ENCODE measurements at places on chromosomes 13 and 19.

GRCh38 chr13:81577601-81578195 is 1236.8 kb upstream of the SPRY2 start:
- DNase-seq = no peak

- no peak for DNase-seq
Measured at GRCh38 chr19:21908066-21908465, 72.1 kb upstream of the ZNF43 start.

- no peak for DNase-seq
Measured at GRCh38 chr13:30844548-30845296, 61.3 kb upstream of the MEDAG start.

DNA sequence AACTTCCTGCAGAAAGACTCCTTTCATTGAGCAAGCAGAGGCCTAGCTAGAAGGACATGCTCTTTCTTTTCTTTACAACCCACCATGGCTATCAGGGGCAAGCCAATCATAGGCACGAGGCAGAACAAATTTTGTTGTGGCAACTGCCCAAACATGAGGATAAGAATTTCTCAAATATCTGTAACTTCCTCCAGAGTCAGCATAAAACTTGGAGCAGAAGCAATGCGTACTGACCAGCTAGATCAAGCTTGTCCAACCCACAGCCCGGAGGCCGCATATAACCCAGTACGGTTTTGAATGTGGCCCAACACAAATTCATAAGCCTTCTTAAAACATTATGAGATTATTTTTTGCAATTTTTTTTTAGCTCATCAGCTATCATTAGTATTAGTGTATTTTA is 87.0 kb upstream of the SOX21 start:
- no peak for DNase-seq

- DNase-seq = no peak
Measured at GRCh38 chr13:47865883-47866282, 135.2 kb downstream of the SUCLA2 start.

DNA sequence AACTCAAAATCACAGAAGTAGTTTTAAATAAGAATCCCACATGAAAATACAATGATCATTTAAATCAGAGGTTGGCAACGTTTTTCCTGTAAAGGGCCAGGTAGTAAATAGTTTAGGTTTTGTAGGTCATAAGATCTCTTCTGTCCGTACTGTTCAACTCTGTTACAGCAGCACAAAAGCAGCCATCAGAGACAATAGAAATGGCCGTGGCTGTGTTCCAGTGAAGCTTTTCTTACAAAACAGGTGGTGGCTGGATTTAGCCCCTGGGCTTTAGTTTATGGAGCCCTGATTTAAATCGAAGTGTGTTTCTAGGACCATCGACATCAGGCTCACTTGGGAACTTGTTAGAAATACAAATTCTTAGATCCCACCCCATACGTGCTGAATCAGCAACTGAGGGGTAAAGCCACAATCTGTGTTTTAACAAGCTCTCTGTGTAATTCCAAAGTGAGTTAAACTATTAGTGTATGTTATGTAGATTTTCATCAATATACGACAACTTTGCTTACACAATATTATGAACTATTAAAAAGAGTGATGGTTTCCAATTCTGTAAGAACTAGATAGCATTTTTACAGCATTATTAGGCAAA is 54.8 kb upstream of the MIR17HG start:
- no peak for DNase-seq

GRCh38 chr19:14103310-14103709 is 12.8 kb upstream of the SAMD1 start:
- no peak for DNase-seq

GRCh38 chr19:18366021-18366435 is 19.9 kb upstream of the GDF15 start:
- no peak for DNase-seq

- no peak for DNase-seq
Measured at GRCh38 chr13:51249770-51250741, 27.9 kb downstream of the FAM124A start.

DNA sequence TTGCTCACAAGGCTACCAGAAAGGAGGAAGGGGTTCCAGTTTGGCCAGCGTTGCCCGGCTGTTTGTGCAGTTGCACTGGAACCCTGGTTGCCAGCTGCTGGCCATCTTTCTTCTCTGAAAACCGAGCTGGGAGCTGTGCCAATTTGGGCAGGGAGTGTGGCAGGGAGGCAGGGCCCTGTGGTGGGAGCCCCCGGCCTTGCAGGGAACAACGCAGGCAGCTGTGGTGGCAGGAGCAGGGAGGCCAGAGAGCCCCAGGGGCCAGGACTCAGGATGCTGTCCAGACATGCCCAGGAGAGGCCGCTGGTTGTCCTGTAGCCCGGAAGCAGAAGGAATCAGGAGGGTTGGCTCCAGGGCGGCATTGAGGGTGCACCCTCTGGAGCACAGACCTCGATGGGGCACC is 4.8 kb downstream of the KMT5C start:
- DNase-seq = no peak

DNA sequence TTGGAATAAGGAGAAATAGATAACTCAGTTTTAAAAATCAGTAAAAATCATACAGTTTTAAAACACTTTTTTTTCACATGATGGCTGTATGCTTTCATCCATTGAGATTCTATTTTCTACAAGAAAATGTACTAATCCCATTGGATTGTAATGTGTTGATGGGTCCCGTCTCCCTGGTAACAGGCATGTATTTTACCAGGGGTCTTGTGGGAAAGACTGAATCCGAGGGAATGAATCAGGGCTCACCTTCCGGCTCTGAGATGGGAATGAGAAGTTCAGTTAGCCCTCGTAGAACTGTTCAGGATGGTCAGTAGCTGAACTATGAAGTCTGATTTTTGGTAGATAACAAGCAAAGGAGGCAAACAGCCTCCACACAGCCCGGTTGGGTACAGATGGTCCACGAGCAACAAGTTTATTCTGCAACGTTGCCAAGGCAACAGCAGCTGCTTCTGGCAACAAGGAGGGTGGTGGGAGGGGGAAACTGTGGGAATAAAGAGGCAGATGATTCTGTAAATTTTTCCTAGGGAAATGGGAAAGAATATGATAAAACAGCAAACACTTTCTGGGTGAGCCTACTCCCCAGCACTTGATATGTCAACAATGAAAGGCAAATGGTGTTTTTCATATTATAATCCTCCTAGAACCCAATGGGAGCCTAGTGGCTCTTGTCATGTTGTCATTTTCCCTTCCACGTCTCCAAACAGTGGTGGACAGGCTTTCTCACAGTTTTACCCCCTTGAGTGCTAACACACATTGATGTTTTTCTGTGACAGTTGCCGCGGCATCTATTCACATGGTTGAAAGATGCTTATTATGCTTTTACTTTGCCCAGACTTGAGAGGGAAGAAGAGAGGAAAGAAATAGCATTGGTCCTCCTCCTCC is 12.4 kb upstream of the SIAH3 start:
- no peak for DNase-seq

GRCh38 chr13:48493066-48493765 is 39.7 kb downstream of the RCBTB2 start:
- DNase-seq = no peak

- no peak for DNase-seq
Measured at GRCh38 chr13:74683411-74683810, 549.2 kb upstream of the KLF12 start.

DNA sequence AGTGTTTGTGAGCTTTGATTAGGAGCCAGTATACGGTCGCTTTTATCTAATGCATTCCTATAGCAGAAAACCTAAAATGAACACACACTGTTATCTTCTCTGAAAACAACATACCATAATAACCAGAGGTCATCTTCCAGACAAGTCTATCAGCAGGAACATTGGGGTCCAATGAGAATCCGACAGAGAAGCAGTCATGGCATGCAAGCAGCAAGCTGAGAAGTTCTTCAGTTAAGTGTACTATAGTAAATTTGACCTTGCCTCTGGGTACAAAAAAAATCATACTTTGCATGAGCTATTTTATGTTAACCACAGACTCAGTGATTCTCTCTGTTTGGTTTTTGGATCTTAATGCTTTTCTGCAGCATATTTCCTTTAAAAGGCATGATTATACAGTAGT is 1505.1 kb downstream of the PCDH9 start:
- no peak for DNase-seq

DNA sequence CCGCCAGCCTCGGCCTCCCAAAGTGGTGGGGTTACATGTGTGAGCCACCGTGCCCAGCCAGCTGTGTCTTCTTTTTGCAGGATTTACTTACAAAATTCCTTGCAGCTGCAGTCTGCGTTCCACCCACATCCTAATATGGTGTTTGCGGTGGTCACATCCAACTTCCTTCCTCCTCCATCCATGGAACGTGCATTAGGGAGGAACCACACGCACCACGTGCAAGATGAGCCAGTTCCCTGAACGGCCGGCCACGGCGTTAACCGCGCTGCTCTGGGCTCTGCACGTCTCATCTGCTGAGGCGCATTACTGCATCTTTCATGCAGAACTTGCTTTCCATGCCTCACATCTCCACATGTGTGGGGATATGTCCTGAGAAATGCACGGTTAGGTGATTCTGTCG is 13.0 kb upstream of the SIGLEC11 start:
- DNase-seq = no peak
